ENCODE measurements at places on chromosomes 16 and 17. TPM values are rescaled to one million over a fixed set of nuclear protein-coding genes. Genes with fewer than 3 reads are reported as not detected.

DNA sequence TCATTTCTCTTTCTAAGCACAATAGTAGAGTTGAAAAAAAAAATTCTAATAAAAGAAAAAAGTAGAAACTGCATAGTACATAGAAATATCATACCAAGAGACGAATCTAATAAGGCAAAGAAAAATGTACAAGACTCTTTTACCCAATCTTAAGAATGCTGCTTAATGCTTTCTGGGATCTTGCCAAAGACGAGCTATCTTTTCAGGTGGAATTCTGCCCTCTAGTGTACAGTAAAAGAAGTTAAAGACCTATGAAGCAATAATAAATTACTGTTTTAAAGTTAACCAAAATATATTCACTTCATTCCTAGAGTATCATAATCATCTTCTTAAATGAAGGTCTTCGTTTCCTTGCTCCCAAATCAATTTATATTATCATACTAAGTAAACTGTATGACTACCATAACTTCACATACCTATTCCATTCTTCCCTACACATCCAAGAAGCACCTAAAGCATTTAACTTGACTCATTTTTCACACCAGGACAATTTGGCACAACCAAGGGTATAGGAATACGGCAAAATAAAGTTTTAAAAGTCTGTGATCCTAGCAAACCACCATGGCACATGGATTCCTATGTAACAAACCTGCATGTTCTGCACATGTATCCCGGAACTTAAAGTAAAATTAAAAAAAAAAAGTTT, 47.7 kb downstream of the CFDP1 start:
- H3K4me3 ChIP-seq: no peak overlapping the region
- peaks cover 16% of the 10 kb centered on the region for H3K27me3 ChIP-seq
- no peak for DNase-seq
- peaks cover 12% of the 10 kb centered on the region for H3K36me3 ChIP-seq

- DNase-seq: no peak
- no peaks in the 10 kb centered on the region for H3K4me1 ChIP-seq
- no peaks in the 10 kb centered on the region for H3K36me3 ChIP-seq
Measured at GRCh38 chr16:5736209-5736930, 638.8 kb upstream of the EEF2KMT start.

- H3K27me3 ChIP-seq: peaks cover 80% of the 10 kb centered on the region
- H3K4me3 ChIP-seq: peak overlapping the region; percentile 37
- H3K4me1 ChIP-seq: peaks cover 17% of the 10 kb centered on the region
- no peak for DNase-seq
Measured at GRCh38 chr16:54285414-54286089, 1.0 kb downstream of the IRX3 start.

GRCh38 chr16:26317885-26318284, 626.1 kb downstream of the HS3ST4 start:
- H3K27ac ChIP-seq: no peak overlapping the region
- no peaks in the 10 kb centered on the region for H3K27me3 ChIP-seq
- H3K4me3 ChIP-seq: no peak overlapping the region
- no peaks in the 10 kb centered on the region for H3K36me3 ChIP-seq
- no peak for DNase-seq

- H3K27ac ChIP-seq: no peak overlapping the region
- DNase-seq: no peak
- H3K36me3 ChIP-seq: no peaks in the 10 kb centered on the region
- H3K4me3 ChIP-seq: no peak overlapping the region
- no peaks in the 10 kb centered on the region for H3K4me1 ChIP-seq
Measured at GRCh38 chr17:8719291-8720246, 25.1 kb downstream of the CCDC42 start.

DNA sequence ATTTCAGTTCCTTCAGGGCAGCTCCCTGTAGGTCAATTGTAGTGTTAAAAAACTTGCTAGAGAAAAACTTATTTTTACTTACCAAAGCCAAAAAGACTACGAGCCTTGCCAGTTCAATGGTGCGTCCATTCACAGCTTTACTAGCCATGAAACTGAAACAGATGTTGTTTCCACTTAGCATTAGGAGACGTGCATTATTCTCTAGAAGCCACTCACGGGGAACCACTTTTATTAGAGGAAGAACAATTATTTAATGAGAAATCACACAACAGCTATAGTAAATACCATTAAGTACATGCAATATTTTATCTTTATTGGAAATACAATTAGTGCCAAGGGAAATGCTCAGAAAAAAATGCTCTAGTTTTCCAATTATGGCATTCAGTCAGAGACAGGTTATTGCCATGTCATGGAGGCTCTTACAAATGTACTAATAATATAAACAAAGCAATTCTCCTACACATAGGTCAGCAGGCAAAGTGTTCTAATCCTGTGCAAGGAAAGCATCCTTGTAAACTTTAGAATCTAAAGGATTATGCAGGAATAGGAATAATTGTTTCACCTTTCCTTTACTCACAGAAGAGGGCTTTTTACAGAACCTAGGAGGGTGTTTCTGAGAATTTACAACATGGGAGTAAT, 17.4 kb downstream of the LASP1NB start:
- peaks cover 11% of the 10 kb centered on the region for H3K4me1 ChIP-seq
- no peak for DNase-seq
- H3K27ac ChIP-seq: no peak overlapping the region
- no peaks in the 10 kb centered on the region for H3K36me3 ChIP-seq
- H3K4me3 ChIP-seq: no peak overlapping the region
- H3K27me3 ChIP-seq: peaks cover 3% of the 10 kb centered on the region

DNA sequence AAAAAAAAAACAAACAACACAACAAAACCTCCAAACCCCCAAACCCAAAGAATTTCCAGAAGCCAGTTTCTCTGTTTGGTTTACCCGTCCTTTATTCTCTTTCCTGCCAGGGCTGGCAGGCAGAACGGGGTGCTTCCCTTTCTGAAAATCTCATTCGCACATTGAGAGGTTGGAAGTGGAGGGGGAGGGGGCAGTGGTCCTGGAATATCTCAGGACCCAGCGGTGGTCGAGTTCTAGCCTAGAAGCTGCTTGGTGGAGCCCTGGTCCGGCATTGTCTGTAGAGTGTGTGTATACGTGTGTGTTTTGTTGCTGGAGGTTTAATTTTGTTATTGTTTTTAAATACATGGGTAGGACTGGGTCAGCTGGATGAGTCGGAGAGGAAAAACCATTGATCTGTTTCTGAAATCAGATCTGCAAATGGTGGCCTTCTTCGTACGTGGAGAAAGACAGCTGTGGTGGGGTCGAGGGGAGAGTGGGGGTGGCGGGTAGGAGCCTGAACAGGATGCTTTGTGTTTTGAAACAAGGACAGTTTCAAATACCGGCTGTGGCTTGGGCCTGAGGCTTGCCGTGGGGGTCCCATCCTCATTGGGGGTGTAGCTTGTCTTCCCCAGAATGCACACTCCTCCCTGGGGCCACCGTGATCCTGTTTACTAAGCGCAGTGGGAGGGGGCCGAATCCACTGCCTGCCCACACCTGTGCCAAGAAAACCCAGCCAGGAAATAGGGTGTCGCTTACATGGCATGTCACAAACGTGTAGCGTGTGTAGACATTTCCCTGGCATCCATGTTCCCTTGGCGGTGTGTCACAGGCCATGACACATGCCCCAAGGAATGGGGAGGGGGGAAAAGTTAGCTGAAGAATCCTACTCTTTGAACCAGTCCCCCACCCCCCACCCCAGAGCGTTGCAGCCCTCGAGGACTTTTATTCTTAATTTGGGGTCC, 1.6 kb downstream of the CMIP start:
- peaks cover 31% of the 10 kb centered on the region for H3K36me3 ChIP-seq
- DNase-seq: peak; percentile 57
- H3K27ac ChIP-seq: peak overlapping the region; percentile 83
- peak overlapping the region; percentile 91 for H3K4me3 ChIP-seq
- H3K4me1 ChIP-seq: peaks cover 67% of the 10 kb centered on the region
- peaks cover 16% of the 10 kb centered on the region for H3K27me3 ChIP-seq

ALDH3A1 gene
- not detected for total RNA-seq

HOXB13 gene
- total RNA-seq: not detected

ANKRD40 gene
- 30.5 TPM for total RNA-seq

TBC1D3I gene
- total RNA-seq: 1.1 TPM

EXOC7 gene
- 137 TPM for total RNA-seq

MEIOC gene
- total RNA-seq: not detected

ABI3 gene
- total RNA-seq: 121 TPM

SPATA32 gene
- total RNA-seq: 0.49 TPM

NPIPB9 gene
- 2.6 TPM for total RNA-seq

CTRL gene
- 6.7 TPM for total RNA-seq

SDK2 gene
- 0.09 TPM for total RNA-seq

Measured in activated CD8-positive, alpha-beta memory T cell treated with anti-CD3 and anti-CD28 coated beads, Interleukin-2, amount 10 ng/mL, durations not matched to agents 7 days and 5 days (primary cell).